ENCODE measurements at places on chromosomes 1 and 21. TPM values are rescaled to one million over a fixed set of nuclear protein-coding genes. Genes with fewer than 3 reads are reported as not detected.

AGMAT gene
- not detected for total RNA-seq

SPRR2G gene
- not detected for total RNA-seq

KRTAP6-1 gene
- total RNA-seq, result not detected

MATN1 gene
- total RNA-seq, result 0.18 TPM

VHLL gene
- 0.27 TPM for total RNA-seq

- no peak for DNase-seq
Measured at GRCh38 chr1:112359961-112360767, 35.9 kb upstream of the CTTNBP2NL start.

GRCh38 chr1:210362526-210362925 is 33.8 kb downstream of the HHAT start:
- DNase-seq, result no peak

- no peak for DNase-seq
Measured at GRCh38 chr1:4121834-4122512, 221.9 kb upstream of the C1orf174 start.

DNA sequence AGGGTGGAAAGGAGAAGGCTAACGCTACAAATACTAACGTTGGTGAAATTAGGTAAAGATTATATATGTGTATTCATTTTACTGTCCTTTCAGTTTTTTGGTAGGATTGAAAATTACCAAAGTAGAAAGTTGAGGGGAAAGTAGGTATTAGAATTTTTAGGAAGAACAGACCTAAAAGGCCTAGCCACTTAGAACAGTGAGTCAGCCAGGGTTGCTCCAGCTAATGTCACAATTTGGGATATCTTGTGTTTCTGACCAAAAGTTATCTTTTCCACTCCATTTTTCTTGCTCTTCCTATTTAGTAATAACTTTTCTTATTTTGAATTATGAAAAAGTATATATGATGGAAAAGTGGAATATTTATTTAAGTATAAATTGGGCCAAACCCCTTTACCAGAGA is 40.1 kb downstream of the F3 start:
- no peak for DNase-seq

- peak; percentile 54 for DNase-seq
Measured at GRCh38 chr1:108512239-108513043, 47.5 kb upstream of the EEIG2 start.
